ENCODE measurements at places on chromosomes 5 and 9.

GRCh38 chr9:96187151-96187555, 114.8 kb downstream of the HSD17B3 start:
- DNase-seq = no peak

DNA sequence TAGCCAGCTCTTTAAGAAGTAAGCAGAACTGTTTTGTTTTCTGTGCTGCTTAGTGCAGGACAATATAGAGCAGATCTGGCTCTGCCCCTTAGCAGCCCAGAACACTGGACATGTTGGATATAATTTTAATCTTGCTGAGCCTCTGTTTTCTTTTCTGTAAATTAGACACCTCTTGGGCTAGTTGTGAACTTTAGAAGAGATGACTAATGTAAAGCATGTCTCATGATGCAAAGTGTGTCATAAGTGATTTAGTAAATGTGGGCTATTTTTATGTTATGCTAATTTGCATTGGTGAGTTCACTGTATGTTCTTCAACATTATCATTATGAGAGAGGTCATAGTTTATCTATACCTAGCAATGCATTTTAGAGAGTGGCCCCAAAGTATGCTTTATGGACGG, 156.1 kb upstream of the ADAMTSL1 start:
- DNase-seq = no peak

DNA sequence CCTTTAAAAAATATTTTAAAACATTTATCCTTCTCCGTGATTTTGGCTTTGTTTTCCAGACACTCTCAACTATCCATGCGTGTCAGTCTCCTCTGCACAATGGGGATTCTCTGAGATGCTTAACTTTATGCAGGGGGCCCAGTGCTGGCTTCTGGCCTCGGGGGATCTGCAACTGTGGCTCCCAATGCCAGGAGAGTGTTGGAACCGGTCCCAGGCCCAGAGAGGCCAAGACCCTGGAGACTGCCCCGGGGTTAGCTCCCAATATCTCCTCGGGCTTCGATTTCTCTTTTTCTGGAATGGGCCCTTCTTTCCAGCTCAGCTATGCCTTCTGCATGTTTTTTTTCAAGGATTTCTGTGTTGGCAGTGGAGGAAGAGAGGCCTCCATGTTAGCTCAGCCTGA, 20.1 kb upstream of the SARDH start:
- no peak for DNase-seq

DNA sequence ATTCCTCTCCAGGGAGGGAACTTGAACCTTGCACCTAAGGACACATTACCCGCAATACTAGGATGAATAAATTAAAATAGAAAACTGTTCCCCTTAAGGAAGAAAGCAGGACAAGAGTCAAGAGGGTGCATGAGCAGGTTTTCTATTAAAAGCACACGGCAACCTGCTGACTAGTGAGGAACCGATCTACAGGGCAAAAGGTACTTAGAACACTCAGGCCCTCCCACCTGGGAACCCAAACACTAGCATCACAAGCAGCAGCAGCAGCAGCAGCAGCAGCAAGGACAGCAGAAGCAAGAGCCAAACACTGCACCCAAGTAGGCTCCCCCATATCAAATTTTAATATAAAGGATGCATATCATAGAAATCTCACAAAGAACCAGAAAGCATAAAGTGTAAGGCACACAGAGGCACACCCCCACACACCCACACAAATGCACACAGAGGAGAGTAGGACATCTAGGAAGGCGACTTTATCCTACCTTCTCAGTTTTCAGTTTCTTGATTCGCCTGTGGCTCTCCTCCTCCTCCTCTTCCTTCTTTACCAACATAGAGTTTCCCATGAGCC, 2.8 kb downstream of the ZNF608 start:
- DNase-seq = no peak

DNA sequence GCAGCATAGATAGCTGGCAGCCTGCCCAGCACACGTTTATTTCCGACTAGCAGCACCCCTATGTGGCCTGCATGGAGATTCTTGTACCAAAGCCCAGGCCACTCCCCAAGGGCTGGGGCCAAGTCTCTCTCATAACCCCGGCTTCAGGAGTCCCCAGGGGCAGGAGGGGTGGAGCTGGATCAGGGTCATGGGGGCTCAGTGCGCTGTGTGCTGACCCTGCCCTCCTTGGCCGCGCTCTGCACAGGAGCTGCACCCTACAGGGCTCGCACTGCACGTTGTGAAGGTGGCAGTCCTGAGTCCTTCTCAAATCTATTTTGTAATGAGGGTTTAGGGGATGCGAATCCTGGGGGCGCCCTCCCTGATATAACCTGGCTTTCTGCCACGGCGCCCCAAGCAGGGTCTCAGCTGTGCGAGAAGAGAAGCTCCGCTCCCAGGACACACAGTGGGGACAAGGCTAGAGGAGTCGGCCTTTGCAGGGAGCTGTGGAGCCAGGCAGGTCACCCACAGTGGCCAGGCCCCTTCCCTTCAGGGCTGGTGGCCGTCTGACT, 28.6 kb downstream of the NKD2 start:
- no peak for DNase-seq

- DNase-seq = no peak
These were observed 195.8 kb upstream of the TBCA start for GRCh38 chr5:77971776-77972468.

DNA sequence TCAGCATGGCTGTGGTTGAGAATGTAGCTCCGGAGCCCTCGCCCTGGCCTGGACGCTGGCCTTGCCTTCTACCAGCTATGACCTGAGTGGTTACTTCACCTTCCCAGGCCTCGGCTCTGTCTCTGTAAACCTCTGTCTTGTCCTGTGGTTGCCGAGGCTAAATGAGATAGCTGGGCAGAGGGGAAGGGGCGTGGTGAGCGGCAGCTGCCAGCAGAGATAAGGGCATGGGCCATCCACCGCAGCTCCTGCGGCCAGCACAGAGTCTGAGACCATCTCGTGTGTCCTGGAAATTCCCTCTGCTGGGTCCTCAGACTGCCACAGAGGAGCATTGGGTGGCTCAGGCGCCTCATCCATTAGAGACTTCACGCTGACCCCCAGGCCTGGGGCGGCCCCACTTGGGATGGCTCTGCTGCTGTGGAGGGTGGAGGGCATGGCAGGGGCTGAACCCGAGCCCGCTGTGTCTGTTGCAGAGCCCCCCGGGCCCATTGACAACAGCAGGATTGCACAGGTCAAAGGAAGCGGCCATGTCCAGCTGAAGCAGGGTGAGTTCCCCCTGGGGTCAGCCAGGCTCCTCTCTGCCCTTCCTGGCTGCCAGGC, 43.9 kb downstream of the USP20 start:
- DNase-seq = no peak

GRCh38 chr9:108662956-108663355, 192.8 kb downstream of the ACTL7B start:
- DNase-seq = no peak

GRCh38 chr5:142939006-142939405, 168.8 kb downstream of the ARHGAP26 start:
- DNase-seq = no peak

GRCh38 chr5:161713042-161713441, 27.5 kb downstream of the GABRA6 start:
- no peak for DNase-seq

DNA sequence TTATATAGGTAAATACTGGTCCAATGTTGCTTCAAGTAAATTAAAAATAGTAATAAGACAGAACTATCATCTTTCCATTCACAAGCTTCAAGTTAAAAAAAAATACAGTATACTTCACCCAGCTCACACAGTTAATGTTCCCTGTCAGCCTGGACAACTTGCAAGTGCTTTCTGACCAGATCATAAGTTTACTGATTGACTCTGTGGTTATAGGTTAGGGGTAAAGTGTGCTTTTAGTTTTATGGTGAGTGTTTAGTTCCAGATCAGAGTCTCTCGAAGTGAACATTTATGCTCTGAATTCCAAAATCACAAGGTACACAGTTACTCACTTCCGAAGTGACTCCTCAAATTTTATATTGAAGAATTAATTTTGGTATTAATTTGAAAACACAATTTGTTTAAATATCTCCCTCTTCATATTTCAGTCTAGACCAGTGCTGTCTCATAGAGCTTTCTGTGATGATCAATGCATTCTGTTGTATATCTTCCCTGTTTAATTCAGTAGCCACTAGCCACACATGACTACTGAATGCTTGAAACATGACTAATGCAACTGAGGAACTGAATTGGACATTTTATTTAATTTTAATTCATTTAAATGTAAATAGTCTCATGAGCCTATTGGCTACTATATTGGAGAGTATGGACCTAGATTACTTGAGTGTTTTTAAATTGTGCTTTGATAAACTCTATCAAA, 90.7 kb downstream of the MEF2C start:
- no peak for DNase-seq

DNA sequence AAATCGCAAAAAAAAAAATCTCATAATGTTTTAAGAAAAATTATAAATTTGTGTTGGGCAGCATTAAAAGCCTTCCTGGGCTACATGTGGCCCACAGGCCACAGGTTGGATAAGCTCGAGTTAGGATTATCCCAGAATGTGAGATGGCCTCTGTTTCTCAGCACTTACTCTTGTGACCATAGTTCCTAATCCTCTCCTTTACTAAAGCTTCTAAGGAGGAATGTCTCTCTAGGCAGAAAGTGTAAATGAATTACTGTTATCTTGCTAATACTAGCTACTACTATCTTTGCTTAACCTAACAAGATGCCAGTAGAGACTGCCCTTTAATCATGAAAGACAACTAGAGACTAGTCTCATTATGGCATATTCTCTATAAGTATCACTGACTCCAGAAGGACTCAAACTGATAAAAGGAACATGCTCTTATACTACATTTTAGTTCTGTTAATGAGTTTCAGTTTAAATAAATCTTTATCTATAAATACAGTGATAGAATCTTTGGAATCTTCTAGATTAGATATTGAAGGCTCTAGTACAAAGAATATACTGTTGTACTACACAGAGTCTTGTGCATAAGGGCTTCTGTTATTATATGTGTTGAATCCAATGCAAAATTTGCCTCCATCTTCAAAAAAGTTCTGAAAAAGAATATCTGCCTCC, 13.8 kb downstream of the INVS start:
- DNase-seq = no peak

GRCh38 chr5:72066705-72067107, 40.6 kb upstream of the MAP1B start:
- DNase-seq = no peak

DNA sequence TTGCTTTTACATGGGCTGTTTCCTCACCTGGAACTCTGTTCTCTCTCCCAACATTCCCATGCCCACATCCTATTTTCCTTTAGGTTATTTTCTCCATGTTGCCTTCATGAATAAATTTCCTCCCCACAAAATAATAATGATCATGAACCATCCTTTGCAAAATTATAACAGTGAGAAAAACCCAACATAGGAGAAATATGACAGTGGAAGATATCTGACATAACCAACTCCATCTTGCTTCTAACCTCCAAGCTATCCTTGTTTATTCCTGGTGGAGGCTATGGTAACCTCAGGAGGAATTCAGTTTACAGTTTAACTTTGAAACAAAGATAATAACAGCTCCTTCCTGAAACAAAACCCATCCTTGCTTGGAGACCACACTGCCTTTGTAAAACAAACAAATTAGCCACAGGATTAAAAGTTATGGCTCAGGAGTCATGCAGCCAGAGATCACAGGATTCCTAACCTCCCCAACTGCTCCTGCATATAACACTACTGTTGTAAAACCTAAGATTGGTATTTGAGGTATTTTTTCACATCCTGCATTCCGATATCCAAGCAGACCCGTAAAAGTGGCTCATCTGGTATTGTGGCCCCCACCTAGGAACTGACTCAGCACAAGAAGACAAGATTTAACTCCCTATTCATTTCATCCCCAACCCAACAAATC, 212.4 kb downstream of the TRIM32 start:
- DNase-seq = no peak

GRCh38 chr5:8033261-8033660, 164.3 kb downstream of the MTRR start:
- no peak for DNase-seq

- DNase-seq = no peak
These were observed 58.5 kb upstream of the MYO10 start for GRCh38 chr5:16994565-16994964.

DNA sequence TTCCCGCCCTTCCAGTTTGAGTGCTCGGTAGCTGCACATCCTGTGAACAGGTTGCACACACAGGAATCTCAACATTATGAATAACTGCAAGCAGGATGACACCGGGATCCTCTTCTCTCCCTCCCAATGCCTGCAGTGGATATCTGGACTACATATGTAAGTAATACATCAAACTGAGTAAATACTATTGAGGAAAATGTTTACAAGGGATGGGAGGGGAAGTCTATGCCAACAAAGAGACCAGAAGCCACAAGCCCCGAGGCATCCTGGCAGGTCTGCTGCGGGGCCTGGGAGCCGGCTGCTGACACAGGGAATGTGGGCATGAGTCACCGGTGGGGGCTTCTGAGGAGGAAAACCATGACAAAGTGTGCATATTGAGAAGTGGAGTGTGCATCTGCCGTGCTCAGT, 8.6 kb upstream of the ANKRD33B start:
- no peak for DNase-seq

DNA sequence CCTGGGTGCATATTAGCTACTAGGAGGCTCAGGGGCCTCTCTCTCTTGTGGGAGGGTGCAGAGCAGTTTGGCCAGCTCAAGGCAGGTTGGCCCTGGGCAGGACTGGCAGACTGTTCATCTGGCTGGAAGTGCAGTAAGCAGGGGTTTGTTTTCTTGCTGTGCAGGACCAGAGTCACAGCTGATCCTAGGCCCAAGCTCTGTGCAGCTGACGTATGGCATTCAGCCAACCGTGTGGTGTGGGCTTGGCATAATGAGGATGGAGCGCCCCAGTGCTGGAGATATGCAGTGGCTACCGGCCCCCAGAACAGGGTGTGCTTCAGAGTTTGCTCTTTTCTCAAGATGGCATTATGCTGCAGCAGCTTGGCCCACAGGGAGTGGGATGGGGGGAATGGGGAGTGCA, 31.0 kb upstream of the PHF24 start:
- no peak for DNase-seq

- DNase-seq = peak; percentile 92
These were observed at the start of gene ICE1 for GRCh38 chr5:5421961-5422818. Gene ICE1 (plus strand): TSS chr5:5422677. CDS start chr5:5422916, 239 bp downstream.

- no peak for DNase-seq
These were observed 315.6 kb downstream of the ZSWIM6 start for GRCh38 chr5:61647672-61648071.

DNA sequence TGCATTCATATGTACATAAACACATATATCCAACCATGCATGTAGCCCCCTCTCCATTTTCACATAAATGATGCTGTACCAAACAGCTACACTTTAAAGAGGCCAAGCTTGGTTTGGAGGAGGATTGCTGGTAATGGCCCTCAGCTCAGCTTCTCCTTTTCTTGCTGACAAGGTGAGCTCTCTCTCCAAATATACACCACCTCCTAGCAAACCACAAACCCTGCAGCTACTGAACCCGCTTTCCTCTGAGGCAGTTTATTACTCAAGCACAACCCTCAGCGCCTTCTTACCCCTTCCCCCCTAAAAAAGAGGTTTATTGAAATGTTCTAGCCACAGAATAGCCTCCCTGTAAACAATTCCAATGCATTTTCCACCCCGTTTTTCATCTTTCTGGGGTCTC, 54.0 kb downstream of the ALG2 start:
- DNase-seq = no peak

GRCh38 chr5:104186100-104186499, 623.5 kb upstream of the NUDT12 start:
- no peak for DNase-seq

- DNase-seq = no peak
These were observed 1.2 kb downstream of the CCNH start for GRCh38 chr5:87411586-87411972.

GRCh38 chr9:124279531-124280175, 21.9 kb downstream of the NEK6 start:
- no peak for DNase-seq

All from stimulated activated CD4-positive, alpha-beta T cell treated with anti-CD3 and anti-CD28 coated beads, Interleukin-15, amount 100 ng/mL, for 48 hours (primary cell).